Glomerular endothelial cell (primary cell): ENCODE measurements at places on chromosomes 16 and 17.

GRCh38 chr17:79207960-79208359, 133.3 kb downstream of the ENGASE start:
- no peak for DNase-seq

DNA sequence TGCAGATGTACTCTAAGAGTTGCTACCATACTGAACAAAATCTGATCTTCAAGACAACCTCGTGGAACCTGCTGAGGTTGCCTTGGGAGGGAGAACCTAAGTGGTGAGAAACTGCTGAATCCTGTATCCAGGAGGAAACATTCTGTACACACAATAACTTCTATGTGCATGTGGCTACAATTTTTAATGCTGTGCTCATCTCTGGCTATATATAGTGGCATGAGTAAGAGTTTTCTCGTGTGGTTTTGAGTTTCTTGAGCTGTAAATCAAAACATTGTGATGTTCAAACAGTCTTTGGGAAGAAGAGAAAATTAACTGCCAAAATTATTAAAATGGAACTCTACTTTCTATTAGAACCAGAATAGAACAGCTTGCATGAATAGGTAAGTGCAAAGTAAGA, 206.8 kb downstream of the CA10 start:
- no peak for DNase-seq

GRCh38 chr16:2531696-2532493, 687 bp upstream of the CEMP1 start:
- DNase-seq = no peak

GRCh38 chr17:27533874-27534815, 77.9 kb downstream of the KSR1 start:
- no peak for DNase-seq

DNA sequence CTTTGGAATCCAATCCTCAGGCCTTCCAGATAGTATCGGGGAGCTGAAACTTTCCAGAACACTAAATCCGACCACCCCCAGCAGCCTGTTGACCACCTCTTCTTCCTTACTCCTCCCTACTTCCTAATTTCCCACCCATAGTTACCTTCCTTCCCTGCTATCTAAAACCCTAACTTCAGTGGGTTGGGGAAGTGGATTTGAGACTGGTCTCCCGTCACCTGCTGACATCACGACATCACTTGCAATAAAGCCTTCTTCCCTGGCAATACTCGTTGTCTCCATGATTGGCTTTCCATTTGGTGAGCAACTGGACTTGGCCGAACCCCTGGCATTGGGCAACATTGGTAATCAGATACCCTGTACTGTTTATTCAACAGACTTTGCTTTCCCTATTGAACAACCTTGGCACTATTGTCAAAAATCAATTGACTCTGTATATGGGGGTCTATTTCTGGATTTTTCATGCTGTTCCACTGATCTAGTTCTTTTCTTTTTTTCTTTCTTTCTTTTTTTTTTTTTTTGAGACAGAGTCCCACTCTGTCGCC, 11.8 kb upstream of the FOXK2 start:
- no peak for DNase-seq

DNA sequence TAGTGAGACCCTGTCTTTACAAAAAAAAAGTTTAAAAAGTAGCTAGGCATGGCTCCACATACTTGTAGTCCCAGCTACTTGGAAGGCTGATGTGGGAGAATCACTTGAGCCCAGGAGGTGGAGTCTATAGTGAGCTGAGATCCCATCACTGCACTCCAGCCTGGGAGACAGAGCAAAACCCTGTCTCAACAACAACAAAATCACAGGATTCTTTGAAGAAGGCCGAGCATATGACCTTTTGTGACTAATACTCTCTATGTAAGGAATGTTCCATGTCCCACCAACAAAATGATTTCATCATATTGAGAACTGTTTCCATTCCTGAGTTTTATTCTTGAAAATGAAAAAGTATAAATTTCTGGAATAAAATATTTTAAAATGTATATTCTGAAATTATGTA, 58.9 kb upstream of the EFCAB3 start:
- no peak for DNase-seq

GRCh38 chr16:9012330-9012729, 48.6 kb upstream of the USP7 start:
- no peak for DNase-seq

GRCh38 chr16:83926726-83927397, 26.2 kb upstream of the OSGIN1 start:
- DNase-seq = peak; percentile 12

DNA sequence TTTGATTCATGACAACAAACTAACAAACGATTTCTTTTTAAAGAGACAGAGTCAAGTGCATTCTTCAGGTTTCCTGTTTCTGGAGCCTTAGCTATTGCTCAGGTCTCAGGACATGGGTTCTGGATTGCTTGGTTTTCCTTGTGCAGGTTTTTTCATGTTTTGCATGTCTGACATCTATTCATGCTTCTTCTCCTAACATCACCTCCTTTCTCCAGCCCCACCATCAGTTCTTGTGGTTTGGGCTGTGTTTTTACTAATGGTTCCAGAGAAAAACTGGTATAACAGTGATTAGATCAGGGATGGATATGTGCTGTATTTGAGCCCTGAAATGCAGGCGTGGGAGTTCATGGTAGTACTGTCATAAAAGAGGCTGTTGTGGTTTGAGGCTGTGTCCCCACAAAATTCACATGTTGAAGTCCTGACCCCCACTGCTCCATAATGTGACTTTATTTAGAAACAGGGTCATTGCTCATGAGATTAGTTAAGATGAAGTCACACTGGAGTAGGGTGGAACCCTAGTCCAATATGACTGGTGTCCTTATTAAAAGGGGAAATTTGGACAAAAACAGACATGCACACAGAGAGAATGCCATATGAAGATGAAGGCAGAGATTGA, 67.9 kb downstream of the IRX6 start:
- DNase-seq = no peak
